Activated naive CD8-positive, alpha-beta T cell treated with anti-CD3 and anti-CD28 coated beads for 36 hours (primary cell): ENCODE measurements at places on chromosomes 3 and 15. TPM values are rescaled to one million over a fixed set of nuclear protein-coding genes. Genes with fewer than 3 reads are reported as not detected.
A peak's percentile ranks its signal among the peaks of the same experiment; 100 is the strongest.

The LRRC15 gene
- not detected for total RNA-seq

The KLHL40 gene
- total RNA-seq: not detected

The PCSK6 gene
- total RNA-seq: 4.0 TPM

The CXCR6 gene
- total RNA-seq: 0.49 TPM

The ERICH6 gene
- not detected for total RNA-seq

The DNAH12 gene
- 0.08 TPM for total RNA-seq

The IMPDH2 gene
- 532 TPM for total RNA-seq

- peak; percentile 54 for DNase-seq
Observed at GRCh38 chr15:72227192-72227586, 3.8 kb downstream of the PKM start.

GRCh38 chr15:65907661-65908060 lies 38.4 kb downstream of the RAB11A start:
- no peak for DNase-seq

DNA sequence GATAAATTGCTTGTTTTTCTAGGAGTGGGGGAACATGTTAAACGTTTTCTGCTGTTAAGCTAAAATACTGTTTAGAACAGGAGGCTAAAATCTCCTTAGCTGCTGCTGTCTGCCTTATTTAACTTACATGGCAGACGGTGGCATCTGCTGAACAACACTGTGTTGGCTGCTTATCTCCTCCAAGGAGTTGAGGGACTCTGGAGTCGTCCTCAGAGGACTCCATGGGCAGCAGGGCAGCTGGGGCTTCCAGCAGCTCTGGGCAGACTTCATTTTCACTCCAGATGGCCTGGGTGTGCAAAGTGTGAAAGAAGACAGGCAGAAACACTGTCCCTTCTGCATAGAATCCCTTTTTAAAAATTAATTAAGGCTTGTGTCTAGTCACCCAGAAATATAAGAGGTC lies 52.9 kb upstream of the NUDT16 start:
- DNase-seq: no peak
